Stimulated activated CD8-positive, alpha-beta memory T cell treated with anti-CD3 and anti-CD28 coated beads, Interleukin-12 subunit alpha, Interleukin-12 subunit beta, amount 100 ng/mL, for 1 hour (primary cell): ENCODE measurements at places on chromosomes 7 and 10.

- DNase-seq: no peak
Observed at GRCh38 chr10:60809157-60809556, 30.9 kb downstream of the CDK1 start.

- DNase-seq: no peak
Observed at GRCh38 chr10:12566161-12567115, 217.1 kb downstream of the CAMK1D start.

DNA sequence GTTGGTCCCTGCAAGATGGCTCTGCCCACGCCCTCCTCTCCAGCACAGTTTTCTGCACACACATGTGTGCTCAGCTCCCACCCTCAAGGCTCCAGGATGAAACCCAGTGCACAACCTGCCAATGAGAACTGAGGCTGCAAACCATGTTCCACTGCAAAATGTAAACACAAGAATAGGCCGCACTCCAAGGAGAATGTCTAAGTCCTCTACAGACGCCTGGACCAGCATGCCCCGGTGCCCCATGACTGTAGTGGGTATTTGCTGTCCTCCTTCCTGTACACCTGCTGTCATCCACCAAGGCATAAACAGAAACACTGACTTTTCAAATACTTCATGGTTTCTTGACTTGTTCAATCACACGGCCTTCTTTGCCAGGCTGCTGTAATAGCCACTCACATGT is 72.6 kb downstream of the COBL start:
- no peak for DNase-seq

GRCh38 chr10:52740913-52741675 is 31.5 kb downstream of the MBL2 start:
- no peak for DNase-seq

- no peak for DNase-seq
Observed at GRCh38 chr10:106571192-106571946, 593.1 kb downstream of the SORCS1 start.

- no peak for DNase-seq
Observed at GRCh38 chr7:4725850-4726450, 43.9 kb downstream of the FOXK1 start.

DNA sequence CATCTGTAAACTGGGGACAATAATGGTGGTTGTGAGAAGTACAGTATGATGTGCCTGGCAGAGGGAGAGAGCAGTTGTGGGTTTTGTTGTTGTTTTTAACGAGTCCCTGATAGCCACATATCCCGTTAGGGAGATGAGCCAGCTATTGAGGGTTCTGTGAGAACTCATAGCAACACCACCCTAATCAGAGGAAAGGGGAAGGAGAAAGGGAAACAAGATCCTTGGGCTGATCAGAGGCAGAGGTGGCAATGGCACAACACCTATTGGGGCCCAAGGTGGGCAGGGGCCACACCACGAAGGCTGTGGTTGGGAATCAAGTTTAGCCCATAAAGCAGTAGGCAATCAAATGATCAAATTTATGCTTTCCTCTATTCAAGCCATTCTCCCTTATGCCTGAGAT is 1.7 kb upstream of the MRPS24 start:
- no peak for DNase-seq

DNA sequence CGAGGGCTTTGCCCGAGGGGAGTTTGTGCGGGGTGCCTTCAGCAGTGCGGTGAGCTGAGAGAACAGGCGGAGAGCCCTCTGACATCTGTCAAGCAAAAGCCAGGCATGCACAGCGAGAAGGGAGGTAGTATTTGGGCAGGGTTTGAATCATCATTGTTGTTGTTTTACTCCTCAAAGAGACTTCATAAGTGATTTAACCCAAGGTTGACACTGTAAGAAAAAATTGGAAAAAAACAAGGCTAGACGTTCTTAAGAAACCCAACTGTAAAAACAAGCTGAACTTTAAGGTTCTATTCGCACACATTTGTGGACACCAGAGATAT is 1.3 kb downstream of the ADAM22 start:
- DNase-seq: no peak

DNA sequence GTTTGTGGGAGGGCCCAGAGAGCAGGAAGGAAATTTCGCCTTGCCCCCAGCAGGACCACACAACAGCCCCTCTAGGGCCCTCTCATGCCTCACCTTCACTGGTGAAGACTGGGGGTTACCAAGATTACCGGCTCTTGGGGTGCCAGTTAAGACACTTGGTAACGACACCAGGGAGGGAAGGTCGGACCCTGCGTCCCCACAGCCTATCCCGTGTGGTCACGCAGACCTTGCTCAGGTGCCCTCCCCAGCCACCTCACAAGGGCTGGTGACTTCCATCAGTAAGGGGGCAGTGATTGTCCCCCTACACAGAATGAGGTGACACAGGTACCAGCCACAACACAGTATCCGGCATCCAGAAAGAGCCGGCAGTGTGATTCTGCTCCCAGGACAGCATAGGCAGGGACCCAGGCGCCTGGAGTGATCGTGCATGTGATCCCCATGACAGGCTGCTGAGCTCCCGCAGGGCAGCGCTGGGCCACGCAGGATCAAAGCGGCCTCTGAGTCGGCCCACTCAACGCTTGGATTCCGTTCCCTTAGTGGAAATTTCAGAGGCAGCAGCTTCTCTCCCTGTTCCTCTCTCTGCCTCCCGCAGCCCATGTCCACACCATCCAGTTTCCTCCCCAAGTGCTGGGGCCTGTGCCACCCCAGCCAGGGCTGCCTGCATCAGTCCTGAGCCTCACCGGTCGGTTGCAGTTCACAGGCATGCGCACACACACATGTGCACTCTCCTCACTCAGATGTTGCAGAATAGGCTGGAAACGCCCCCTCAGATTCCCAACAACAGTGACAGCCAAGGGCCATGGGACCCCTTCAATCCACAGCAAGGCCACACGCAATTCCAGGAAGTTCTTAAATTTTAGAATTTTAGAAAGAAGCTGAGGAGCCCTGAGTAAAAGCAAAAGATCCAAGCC is 35.8 kb downstream of the CAMK2B start:
- DNase-seq: no peak

GRCh38 chr10:85459906-85460305 is 906.7 kb downstream of the GRID1 start:
- DNase-seq: no peak

GRCh38 chr7:33882950-33883670 is 22.2 kb upstream of the BMPER start:
- no peak for DNase-seq

DNA sequence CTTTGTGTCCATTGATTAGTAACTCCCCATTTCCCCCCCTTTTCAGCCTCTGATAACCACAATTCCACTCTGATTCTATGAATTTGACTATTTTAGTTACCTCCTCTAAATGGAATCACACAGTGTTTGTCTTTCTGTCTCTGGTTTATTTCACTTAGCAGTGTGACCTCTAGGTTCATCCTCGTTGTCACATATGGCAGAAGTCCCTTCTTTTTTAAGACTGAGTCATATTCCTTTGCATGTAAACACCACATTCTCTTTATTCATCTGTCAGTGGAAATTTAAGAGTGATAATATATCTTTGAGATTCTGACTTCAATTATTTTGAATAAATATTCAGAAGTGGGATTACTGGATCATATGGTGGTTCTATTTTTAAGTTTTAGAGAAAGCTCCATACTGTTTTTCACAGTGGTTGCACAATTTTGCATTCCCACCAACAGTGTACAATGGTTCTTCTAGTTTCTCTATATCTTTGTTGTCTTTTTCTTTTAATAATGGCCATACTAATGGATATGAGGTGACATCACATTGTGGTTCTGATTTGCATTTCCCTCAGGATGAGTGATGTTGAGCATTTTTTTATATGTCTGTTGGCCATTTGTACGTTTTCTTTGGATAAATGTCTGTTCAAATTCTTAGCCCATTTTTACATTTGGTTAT is 126.1 kb upstream of the GRB10 start:
- DNase-seq: no peak

DNA sequence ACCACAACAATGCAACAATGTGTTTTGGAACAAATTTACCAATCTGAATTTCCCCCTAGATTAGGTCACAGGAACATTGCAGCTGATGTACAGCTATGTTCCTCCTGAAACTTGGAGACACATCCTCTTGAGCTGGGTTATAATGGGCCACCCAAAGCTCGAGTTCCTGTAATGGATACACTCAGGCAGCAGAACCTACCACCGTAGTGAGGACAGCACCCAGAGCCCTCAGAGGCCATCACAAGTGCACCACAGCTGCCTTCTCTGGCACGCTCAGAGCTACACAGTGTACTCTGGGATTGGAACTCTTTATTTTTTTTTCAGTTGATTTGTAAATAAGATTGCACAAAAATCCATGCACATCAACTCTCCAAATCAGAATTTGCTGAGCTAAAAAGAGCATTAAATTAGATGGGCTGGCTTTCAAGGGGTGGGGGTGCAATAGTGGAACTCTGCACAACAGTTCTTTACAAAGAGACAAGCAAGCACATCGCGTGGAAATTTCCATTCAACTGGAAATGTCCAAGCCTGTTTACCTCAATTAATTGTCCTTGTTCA is 56.7 kb downstream of the EGFR start:
- no peak for DNase-seq

GRCh38 chr10:59225211-59225610 is 48.8 kb downstream of the PHYHIPL start:
- no peak for DNase-seq

DNA sequence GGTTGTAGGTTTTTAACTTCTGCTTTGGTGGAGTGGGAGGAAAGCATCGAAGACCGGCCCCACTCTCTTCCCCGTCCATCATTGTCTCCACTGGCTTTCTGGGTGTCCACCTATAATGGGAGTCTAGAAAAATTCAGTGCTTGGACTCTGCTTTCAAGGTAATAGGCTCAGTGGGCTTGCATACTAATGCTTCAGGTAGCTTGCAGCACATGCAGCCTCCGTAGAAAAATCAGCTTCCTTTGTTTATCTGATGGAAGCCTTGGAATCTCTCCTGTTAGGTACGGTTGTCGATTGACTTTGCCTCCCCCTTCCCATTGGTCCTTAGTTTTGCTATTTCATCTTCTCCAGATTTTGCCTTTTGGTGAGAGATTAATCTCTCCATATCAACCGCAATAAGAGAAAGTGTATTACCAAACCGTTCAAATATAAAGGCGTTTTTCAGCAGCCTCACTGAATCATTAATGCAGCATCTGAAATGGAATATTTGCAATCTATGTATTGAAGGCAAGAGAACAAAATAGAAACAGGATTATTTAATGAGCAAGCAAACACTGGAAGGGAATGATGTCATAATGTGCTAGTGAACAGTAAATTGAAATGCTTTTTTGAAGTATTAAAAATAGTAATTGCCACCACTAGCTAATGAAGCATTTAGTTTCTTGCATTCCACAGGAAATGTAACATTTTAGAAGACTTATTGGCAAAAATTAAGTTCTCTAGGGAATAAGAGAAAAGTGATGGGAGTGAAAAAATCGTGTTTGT is 944 bp downstream of the AVL9 start:
- no peak for DNase-seq

DNA sequence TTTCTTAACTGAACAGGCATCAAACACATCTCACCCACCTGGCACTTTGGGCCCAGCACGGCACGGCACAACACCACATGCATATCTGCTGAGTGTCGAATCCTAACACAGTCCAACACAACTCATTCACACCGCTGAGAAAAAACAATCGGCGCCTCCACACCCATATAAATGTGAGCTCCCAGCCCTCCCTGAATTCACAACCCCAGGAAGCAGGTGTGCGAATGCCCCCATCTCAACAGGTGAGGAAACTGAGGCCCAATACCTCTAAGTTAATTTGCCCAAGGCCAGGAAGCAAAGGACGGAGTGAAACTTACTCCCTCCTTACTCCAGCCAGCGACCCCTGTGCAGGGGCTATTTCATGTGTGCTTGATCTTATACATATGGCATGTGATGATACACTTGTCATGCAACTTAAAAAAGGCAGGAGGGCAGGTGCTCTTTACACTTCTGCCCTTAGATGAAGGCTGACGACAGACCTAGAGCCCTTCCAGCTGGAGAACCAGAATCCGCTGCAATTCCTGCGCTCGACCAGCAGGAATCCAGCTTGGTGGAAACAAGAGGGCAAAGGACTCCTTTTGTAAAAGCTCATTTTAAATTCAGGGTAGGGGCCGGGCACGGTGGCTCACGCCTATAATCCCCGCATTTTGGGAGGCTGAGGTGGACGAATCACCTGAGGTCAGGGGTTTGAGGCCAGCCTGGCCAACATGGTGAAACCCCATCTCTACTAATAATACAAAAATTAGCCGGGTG is 116.0 kb downstream of the LARP4B start:
- no peak for DNase-seq

- no peak for DNase-seq
Observed at GRCh38 chr10:128180843-128181242, 54.6 kb upstream of the MKI67 start.

DNA sequence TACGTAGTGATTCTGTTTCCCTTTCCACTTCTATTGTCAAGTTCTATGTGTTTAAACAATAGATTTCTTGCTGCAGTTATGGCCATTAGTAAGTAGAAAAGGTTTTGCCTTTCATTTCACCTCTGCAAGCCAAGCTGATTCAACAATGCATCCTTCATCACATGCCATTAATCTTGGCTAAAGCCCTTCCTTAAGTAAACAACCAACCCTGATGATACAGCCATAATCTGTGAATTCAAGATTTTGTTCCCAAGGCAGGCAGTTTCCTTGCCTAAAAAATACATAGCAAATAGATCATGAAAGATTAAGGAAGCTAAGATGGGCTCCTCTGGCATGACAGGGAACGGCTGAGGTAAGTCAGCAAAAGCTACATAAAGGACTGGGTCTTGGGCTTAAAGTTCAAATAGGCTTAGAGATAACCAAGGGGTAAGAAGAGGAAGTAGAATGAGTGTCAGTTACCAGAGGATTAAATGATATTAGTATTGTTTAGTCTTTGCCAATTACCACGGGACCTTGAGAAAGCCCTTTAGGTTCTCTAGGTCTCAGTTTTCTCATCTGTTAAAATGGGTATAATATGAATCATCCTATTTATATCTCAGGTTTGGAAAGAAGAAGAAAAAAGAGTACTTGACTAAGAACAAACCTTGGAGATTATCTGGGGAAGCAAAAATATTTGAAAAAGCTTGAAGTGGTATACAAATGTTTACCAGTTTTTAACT is 35.9 kb upstream of the ANK3 start:
- no peak for DNase-seq

DNA sequence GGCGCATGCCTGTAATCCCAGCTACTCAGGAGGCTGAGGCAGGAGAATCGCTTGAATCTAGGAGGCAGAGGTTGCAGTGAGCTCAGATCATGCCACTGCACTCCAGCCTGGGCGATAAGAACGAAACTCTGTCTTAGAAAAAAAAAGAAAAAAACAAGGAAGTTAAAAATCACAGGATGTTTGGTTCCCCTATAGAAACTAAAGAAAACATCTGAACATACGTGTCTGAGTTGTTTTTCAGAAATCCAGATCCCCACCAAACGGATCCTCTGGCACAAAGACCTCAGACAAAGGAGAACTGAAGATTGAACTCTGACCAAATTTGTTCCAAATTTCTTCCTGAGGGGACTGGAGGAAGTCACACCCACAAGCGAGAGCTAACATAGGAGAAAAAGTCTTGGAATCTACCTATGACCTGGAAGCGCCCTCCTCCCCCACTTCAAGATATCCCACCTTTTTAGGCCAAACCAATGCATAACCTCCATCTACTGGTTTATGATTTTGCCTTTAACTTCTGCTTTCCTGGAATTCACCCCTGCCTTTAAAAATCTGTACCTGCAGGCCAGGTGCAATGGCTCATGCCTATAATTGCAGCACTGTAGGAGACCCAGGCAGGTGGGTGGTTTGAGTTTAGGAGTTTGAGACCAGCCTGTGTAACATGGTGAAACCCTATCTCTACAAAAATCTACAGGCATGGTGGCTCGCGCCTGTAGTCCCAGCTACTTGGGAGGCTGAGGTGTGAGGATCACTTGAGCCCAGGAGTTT is 19.7 kb upstream of the SIRT1 start:
- no peak for DNase-seq
